ENCODE measurements at places on chromosomes 4 and X. TPM values are rescaled to one million over a fixed set of nuclear protein-coding genes. Genes with fewer than 3 reads are reported as not detected.

Gene FOXR2
- not detected for total RNA-seq

- no peak for DNase-seq
Measured at GRCh38 chr4:67152976-67153375, 392.3 kb downstream of the CENPC start.

DNA sequence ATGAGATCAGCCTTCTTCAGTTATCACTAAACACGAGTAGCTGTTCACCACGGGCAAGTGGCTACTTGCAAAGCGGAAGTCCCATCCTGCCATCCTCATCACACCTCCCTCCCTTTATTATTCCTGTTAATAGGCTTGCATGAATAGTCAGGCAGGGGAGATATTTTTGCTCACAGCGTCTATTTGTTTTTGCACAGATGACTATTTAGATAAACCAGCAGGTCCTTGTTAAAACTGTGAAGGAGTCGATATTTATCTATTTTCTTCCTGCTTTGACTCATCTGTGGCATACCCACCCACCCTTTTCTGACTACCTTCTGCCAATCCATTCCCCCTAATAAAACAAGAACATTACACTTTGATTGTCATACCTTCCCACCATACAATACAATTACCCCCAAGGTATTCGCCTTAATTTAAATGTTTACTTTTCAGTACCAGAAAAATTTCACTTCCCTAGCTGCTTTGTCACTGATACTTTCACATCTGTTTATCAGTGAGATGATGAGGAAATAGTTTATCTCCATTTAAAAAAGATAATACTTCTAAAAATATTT is 96.6 kb upstream of the BANK1 start:
- peak; percentile 84 for DNase-seq

DNA sequence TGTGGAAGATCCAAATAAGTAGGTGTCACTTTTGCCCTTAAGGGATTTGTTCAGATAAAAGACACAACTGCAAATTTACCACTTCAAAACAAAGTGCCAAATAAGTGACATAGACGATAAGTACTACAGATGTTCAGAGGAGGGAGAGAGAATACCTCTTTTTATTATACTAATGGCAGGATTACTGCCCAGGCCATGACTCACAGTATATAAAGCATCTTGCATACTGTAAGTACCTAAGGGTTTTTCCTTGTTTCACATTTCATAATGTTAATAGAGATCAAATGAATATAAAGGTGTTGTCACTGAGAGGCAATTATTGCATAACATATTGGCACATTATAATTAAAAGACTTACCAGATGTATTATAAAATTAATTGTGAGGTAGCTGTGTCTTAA is 46.4 kb downstream of the PTPN13 start:
- DNase-seq = no peak

DNA sequence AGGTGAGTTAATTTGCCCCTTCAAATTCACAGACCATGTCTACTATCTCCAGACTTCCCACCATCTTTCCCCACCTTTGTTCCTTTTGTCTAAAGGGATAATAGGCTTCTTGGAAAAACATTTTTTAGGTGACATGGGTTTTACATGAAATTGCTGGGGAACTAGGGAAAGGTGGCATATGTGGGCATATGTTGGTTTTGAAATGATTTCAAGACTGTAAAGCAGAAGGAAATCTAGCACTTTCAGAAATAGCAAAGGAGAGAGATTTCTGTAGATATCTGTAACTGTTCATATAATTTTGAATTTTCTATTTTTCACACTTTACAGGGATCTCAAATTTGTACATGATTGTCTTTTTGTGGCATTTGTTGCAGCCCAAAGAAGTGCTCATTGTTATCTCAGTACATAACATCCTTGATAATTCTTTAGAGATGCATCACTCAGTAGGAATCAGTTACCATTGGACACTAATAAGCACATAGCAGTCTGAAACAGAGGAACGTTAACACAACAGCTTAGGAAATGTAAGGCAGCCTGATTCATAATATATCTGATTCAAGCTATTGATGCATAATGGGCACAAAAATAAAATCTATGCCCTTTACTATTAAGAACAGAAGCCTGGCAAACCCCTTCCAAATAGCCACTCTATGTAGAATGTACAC is 659.7 kb downstream of the CENPC start:
- DNase-seq = no peak

Gene DIAPH2
- 4.0 TPM for total RNA-seq

Gene SORCS2
- 16.4 TPM for total RNA-seq

DNA sequence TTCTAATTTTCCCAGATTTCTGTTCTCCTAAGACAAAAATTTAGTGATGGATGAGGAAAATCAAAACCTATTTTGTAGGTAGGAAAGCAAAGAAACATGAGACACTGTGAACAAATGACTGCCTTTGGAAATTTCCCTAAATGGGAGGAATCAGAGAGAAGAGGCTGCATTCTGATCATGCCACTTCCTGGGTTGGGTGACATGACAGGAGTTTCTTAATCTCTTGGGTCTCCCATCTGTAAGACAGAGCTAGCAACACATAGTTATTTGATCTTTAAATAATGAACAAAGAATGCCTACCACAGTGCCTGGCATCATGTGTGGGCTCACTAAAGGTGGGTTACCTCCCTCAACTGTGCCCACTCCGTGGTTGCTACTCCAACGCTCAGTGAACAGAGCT is 57.1 kb downstream of the CCDC149 start:
- DNase-seq = no peak

DNA sequence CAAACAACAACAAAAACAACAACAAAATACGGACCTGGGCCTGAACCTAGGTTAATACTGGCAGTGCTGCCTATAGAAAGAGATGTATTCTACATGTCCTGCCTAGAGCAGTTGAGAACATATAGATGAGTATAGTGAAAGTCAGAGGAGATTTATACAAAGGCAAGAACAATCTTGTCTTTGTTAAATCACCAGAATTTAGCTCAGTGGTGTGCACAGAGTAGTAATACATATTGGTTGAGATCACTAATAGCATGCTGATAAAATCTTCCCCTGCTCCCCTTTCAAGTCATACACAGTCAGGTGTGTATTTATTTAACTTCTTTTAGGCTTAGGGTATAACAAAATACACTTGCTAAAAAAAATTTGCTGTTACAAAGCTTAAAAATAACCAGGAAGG is 247.8 kb downstream of the ADGRL3 start:
- DNase-seq = no peak

DNA sequence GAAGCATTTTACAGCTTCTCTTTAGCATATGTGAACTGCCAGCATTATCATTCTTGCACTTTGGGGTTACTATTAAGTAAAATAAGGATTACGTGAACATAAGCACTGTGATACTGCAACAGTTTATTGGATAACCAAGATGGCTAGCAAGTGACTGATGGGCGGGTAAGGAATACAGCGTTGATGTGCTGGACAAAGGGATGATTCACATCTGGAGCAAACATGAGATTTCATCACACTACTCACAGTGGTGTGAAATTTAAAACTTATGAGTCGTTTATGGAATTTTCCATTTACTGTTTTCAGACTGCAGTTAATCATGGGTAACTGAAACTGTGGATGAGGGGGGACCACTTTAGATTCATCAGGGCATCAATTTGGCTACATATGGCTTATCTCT is 16.0 kb downstream of the NBDY start:
- DNase-seq = peak; percentile 48

DNA sequence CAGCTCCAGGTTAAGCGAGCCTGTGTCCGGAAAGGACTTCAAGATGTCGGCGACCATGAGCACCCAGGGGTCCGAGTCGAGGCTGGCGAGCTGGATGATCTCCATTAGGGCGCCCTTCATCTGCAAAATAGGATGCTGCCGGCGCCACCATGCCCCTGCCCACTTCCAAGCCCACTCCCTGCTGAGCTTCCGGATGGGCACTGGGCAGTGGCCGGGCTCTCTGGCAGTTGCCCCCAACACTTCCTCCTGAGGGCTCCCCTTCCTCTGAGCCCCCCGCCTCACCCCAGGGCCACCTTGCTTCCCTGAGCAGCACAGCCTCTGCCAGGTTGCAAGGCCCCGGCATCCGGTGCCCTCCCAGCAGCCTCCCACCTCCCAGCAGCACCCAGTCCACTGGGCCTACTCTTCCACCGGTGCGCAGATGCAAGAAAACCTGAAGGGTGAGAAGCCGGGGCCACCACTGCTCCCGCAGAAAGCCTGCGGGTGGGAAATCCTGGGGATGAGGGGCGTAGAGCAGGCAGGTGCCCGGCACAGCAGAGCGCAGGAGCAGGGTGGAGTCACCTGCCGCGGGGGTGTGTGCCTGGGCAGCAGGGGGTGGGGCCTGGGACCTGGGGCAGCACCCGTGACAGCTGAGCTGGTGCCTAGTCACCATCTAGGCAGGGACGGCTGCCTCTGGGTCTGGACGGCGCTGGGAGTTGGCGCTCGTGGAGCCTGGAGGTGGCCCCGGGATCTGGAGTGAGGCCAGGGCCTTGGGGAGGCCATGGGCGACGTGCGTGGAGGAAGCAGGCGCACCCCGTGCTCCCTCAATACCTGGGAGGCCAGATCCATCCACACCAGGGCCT is 17.0 kb downstream of the NELFA start:
- DNase-seq = peak; percentile 78

- no peak for DNase-seq
Measured at GRCh38 chr4:163598028-163598427, 103.5 kb downstream of the TMA16 start.

Gene XAGE2
- not detected for total RNA-seq

DNA sequence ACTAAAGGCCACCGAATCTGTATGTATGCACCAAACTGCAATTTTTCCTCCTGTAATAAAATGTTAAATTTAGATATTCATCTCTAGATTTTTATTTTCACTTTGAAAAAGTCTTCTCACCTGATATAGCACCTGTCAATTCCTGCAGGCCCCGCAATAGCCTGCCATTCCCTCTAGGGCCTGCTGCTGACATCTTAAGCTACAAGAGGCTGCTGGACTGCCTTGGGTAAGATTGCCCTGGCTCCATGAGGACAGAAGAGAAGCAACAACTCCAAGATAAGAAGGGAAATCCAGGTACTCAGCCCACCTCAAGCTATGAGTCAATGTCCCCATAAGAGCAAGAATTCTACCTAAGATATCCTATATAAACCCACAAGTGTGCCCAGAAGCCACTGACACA is 230.2 kb upstream of the AGTR2 start:
- peak; percentile 18 for DNase-seq

- DNase-seq = no peak
Measured at GRCh38 chr4:18914182-18914581, 892.6 kb upstream of the LCORL start.

DNA sequence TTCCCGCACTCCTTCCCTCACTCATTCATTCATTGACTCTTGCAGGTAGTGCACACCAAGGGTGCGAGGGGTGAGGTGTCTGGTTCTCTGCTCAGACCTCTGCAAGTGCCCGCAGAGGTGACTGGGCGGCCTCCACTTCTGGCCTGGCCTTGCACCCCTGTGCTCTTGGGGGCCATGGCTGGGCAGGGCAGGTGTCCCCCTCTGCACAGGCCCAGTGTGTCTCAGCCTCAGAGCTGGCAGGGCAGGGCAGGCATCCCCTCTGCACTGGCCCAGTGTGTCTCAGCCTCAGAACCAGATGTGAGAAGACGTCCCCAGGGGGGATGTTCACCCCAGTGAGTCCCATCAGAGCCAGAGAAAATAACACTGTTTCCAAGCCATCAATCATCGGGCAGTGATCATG is 16.8 kb downstream of the CPZ start:
- DNase-seq = no peak

Gene ZNF157
- total RNA-seq = not detected

GRCh38 chr4:4754641-4755040 is 104.8 kb upstream of the MSX1 start:
- DNase-seq = no peak

Gene RASSF6
- 0.52 TPM for total RNA-seq

DNA sequence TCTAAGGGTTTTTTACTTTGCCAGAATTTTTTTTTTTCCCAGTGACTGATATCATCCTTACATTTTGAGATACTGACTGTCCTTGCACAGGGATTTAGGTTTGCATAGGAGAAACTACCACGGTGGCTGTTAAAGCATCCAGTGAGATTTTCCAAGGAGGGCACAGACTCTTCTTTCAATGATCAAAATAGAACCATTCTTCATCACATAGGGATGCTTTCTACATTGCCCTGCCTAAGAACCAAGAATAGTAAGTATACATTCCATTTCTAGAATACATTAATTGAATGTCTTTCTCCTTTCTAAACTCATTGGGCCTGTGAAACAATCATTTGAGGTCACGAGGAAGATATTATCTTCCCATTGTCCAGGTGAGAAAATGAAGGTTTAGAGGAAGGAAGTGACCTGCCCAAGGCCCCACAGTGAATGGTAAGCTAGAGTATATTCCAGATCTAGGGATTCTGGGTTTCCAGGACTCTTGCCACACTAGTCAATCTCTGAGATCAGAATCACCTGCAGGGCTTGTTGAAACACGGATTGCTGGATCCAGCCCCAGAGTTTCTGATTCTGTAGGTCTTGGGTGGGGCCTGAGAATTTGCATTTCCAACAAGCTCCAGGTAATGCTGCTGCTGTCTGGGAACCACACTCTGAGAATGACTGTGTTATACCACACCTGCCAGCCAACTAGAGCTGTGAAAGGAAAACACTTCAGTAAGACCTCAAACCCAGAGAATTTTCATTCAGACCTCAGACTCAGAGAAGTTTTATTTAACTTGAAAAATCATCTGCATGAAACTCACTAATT is 17.7 kb upstream of the TMEM154 start:
- no peak for DNase-seq

DNA sequence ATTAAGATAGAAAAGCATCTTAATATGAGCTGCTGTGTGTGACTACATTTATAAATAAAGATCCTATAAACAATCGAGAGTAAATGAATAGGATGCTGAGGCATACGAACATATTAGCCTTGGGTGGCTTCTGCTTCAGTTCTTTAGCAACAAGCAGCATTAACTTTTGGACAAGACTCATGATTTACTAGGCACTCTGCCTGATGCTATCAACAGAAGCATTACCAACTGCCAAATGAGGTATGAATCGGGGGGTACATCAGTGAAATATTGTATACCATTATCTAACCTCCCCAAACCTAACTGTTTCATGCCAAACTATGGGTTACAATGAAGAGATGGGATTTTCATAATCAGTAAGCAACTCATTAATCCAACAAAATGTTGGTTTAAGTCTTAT is 113.1 kb downstream of the RAB28 start:
- DNase-seq = no peak

DNA sequence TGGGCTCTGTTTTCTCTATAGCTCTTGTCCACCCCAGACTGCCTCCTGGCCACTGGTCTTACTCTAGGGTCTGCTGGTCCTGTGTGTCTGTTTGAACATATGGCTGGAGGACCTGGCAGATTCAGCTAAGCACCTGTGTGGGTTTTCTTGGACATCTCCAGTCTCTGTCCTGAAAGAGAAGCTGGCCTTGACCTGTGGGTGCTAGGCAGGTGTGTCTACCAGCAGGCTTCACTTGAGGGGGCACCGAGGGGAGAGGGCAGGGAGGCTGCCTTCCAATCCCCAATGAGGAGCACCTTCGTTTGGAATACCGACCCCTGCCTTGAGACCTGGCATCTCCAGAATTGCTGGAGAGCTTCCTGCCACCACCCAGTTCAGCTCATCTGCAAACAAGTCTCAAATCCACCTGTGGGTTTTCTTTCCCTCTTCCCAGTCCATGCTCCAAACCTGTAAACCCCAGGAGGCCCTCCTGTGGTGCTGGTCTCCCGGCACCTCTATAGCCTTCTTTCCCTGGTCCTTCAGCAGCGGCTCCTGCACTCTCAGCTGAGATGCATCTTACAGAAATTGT is 45.2 kb downstream of the HTRA3 start:
- no peak for DNase-seq
